Cortex of kidney (tissue), 1 donor: ENCODE measurements at places on chromosomes 12 and 14.

DNA sequence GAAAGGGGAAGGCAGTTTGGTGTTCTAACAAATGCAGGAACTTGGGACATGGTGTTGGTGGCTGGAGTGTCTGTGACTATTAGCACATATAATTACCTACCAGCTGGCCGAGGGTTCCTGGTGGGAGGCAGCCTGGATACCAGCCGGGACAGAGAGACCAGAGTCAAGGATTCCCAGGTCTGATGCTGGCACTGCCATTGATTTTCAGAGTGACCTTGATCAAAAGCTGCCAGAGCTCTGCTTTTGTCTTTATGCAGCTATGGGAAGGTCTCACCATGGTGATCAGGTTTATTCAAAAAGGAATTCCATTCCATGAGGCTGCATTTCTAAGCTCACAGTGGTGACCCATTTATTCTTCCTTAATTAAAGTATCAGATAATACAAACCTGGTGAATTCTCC lies 101.0 kb upstream of the PWP1 start:
- no peak for DNase-seq

DNA sequence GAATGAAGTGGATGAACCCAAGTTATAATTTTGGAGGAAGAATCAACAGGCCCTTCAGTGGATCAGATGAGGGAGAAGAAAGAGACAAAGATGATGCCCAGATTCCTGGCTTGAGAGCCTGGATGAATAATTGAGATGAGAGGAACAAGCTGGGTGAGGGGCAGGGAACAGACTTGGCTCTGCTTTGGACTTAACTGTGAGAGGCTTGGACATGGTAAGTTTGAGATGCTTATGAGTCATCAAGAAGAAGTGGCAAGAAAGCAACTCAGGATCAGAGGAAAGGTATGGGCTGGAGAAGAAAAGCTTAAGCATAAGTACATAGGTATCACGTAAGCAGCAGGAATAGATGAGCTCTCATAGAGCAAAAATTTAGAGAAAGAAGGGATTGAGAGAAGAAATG lies 55.3 kb downstream of the FIGNL2 start:
- DNase-seq = no peak

DNA sequence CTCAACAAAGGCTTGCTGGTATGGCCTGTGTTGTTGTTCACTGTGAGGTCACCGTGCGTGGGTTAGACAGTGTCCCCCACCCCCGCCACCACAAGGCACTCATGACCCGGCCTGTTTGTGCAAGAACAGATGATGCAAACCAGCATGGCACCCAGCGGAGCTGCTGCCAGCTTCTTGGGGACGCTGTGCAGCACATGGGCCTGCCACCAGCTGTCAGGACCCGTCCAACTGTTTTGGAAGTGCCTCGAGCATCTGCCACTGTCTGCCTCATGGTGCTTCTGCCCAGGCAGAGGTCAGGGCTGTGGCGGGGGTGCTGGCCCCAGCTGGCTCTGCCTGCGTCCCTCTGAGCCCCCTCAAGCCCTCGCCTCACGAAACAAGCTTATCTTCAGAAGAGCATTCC lies 1.5 kb downstream of the ASB2 start:
- DNase-seq = no peak

GRCh38 chr14:81311778-81312177 lies 88.3 kb downstream of the STON2 start:
- DNase-seq = no peak

- DNase-seq = no peak
Observed at GRCh38 chr12:4137015-4137414, 136.5 kb upstream of the CCND2 start.

- no peak for DNase-seq
Observed at GRCh38 chr12:27338473-27338872, 5.8 kb downstream of the BMAL2 start.

DNA sequence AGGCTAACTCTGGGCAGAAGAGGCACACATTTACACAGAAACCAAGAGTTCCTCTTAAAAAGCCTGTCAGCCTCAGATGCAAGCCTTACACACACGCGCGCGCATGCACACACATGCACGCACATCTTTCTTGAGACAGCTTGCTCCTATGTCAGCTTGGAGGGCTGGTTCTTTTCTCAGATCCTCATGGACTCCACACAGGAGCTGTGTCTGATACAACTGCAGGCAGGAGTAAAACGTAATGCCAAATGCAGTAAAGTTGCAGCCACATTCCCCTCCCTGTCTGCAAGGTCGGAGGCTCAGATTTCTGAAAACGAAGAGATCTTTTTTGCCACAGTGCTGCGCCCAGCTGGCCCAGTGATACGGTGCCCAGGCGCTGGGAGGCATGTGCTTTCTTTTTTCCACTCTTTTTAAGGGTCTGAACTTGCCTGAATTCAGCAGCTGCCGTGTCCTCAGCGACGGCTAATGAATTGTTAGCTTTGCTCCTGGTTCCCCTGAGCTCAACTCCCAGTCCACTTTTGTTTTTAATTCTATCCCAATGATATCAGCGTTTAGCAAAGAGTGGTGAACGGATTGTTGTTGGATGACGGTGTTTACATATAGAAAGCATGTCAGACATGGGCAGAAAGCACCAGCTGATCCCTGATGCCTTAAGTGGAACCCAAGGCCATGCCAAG lies 72.9 kb upstream of the FOXN3 start:
- DNase-seq = no peak

- no peak for DNase-seq
Observed at GRCh38 chr14:103849151-103849886, 1.9 kb upstream of the PPP1R13B start.

GRCh38 chr12:109044241-109044640 lies 8.1 kb upstream of the USP30 start:
- no peak for DNase-seq

DNA sequence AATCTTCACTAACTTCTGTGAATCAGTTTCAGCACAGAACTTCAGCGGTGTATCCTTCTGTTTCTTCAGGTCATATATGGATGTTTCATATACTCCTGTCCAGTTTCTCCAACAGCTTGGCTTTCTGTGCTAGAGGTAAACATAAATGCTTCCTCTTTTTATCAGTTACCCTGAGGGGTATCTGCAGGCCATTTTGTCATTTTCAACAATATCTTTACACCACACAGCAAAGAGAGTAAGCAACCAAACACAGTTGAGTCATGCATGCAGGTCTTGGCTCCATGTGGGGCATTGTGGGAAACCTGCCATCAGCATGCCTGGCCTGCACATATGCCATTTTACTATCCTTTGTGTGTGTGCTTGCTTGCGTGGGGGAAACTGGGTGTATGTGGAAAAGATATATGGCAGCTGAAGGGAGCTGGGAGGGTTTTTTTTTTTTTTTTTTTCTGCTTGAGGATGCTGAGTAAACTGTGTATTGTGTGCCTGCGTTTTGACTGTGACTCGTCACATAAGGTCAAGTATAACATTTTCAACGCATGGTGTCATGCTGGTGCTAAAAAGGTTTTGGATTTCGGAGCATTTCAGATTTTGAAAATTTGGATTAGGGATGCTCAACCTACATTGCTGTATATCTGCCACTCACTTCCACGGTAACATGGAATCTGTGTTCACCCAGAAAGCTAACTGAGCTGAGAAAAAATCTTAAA lies 56.1 kb upstream of the YARS2 start:
- DNase-seq = no peak

DNA sequence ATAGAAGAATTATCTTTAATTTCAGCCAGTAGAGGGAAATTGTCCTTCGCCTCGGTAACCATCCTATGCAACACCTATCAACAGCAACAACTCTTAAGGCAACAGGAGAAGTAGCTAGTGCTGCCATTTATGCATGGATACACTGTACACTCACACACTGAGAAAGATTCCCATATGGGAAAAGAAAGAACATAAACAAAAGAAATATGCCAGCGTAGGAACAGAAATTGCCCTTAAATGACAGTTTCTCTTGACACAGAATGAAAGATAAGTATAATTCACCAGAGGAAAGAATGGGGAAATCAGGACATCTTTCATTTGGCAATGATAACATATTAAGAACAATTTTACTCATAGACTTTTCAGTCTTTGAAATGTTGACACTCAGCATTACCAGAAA lies 466.9 kb downstream of the BCAT1 start:
- no peak for DNase-seq

DNA sequence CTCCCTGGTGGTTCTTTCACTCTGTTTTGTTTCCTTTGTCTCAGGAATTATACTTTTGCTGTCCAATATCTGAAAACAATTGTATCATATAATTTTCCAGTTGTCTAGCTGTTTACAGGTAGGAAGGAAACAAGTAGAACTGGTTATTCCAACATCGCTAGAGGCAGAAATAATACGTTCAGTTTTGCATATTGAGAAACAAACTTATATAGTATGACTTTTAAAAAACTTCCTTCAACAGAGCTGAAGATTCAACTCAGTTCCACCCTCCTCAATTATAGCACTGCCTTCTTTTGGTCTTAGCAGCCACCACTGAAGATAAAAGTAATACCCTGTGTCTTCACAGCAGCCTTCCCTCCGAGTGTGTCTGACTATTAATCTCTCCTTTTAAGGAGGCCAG lies 214.3 kb downstream of the EFCAB11 start:
- DNase-seq = no peak

- no peak for DNase-seq
Observed at GRCh38 chr12:46470036-46470627, 97.6 kb upstream of the SLC38A2 start.

DNA sequence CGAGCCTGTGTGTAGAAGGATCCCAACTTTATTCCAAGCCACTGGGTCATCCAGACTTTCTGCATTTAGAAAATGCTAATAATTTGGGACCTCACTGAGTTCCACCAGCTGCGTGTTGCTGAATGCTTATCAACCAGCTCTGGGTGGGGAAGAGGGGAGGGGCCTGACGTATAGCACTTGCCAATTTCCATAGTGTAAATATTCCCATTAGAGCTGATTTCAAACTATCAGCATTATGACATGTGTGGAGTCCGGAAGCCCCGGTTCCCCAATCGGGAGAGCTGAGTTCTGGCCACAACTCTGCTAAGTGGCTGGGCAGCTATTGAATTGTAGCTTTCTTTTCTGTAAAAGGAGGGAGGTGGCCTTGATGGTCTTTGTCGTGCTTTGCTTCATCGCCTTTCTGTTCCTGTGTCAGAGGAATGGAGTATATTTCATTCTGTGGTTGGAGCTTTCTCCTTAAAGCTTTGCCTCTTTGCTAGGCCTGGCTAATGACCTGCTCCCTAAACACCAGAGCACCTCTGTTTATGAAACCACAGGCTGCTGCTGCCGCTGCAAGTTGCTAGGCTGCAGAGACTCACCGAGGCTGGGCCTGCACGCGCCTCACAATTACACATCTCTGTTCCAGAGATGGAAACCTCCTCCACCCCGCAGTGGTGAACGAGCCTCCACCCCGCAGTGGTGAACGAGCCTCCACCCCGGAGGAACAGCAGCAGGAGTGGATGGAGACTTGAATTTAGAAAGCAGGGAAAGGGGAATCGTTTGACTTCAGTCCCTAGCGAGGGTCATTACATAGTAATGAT lies 7.7 kb upstream of the BCL7A start:
- DNase-seq = no peak

- no peak for DNase-seq
Observed at GRCh38 chr12:28610401-28611114, 420.3 kb downstream of the CCDC91 start.

GRCh38 chr14:104444159-104445030 lies 135.2 kb upstream of the C14orf180 start:
- no peak for DNase-seq

- DNase-seq = no peak
Observed at GRCh38 chr12:80769553-80770140, 52.9 kb downstream of the MYF5 start.

- DNase-seq = no peak
Observed at GRCh38 chr12:104672501-104673265, 215.9 kb downstream of the CHST11 start.

GRCh38 chr12:81679614-81680013 lies 79.5 kb downstream of the PPFIA2 start:
- DNase-seq = no peak

- no peak for DNase-seq
Observed at GRCh38 chr12:25937096-25937495, 21.4 kb upstream of the RASSF8 start.

GRCh38 chr14:26622611-26623010 lies 24.8 kb upstream of the NOVA1 start:
- DNase-seq = no peak

GRCh38 chr12:121451961-121452339 lies 52.0 kb downstream of the RNF34 start:
- DNase-seq = no peak

DNA sequence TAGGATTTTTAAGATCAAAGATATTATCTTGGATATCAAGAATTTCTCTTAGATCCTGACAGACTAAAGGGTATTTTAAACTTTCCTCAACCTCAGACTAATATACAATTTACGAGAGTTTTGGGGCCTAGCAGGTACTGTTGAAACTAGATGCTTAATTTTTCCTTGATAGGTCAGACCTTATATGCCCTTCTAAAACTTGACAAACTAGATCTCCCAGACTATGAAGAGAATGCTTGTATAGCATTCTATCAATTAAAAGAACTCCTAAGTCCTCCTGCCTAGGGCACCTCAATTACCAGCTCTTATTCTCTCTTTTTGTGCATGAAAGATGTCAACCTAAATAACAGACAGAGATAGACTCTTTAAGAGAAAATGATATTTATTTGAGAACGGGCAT lies 60.4 kb upstream of the TRIM9 start:
- DNase-seq = no peak

DNA sequence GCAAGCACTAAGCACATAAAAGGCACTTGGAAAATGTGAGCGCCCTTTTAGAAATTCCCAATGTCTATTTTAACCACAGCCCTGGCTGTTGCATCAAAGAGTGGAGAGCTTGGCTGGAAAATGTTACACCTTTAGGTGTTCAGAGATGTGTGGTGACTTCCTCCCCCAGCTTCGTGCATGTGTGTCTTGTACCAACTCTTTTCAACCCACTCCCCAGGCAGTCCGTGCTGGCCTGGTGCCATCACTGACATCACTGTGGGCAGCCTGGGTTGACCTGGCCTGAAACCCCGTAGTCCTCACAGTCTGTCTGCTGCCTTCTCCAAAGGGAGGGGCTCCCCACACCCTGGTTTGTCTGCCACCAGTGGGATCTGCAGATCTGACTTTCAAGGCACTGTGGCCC lies 101.8 kb downstream of the SCARB1 start:
- DNase-seq = no peak
